ENCODE measurements at places on chromosomes 3 and 15. TPM values are rescaled to one million over a fixed set of nuclear protein-coding genes. Genes with fewer than 3 reads are reported as not detected.

Gene RTP1
- total RNA-seq: not detected

Gene LZTFL1
- 19.6 TPM for total RNA-seq

Gene MESP2
- total RNA-seq: 0.30 TPM

Gene GRAMD1C
- 2.1 TPM for total RNA-seq

Gene SEMA3G
- total RNA-seq: 0.09 TPM

Gene ATP2B2
- total RNA-seq: not detected

Gene OR5K3
- not detected for total RNA-seq

Gene MORC1
- not detected for total RNA-seq

Gene MEGF11
- not detected for total RNA-seq

Gene PDIA5
- 119 TPM for total RNA-seq

Gene VWA5B2
- total RNA-seq: not detected

Gene TRH
- not detected for total RNA-seq

Gene STAB1
- total RNA-seq: 1.1 TPM

Gene P3H2
- total RNA-seq: 24.8 TPM

Gene FAN1
- 27.4 TPM for total RNA-seq

Gene KCNMB3
- 1.5 TPM for total RNA-seq

Gene PLSCR4
- 9.3 TPM for total RNA-seq

Gene TRIM71
- not detected for total RNA-seq

Gene CHCHD6
- 14.0 TPM for total RNA-seq

Gene PLA1A
- 0.32 TPM for total RNA-seq

Gene PP2D1
- not detected for total RNA-seq

Gene CCDC54
- total RNA-seq: not detected

Gene AHSG
- total RNA-seq: under 0.01 TPM

Gene CFAP20DC
- total RNA-seq: 2.7 TPM

Gene CA12
- total RNA-seq: 98.9 TPM

Gene LSAMP
- total RNA-seq: 5.7 TPM

Gene ADAMTS17
- total RNA-seq: 0.37 TPM

Gene HAUS2
- 39.6 TPM for total RNA-seq

Gene SLC12A8
- 33.5 TPM for total RNA-seq

Gene TTC21A
- total RNA-seq: 3.5 TPM

Gene NRG4
- under 0.01 TPM for total RNA-seq

Gene HESX1
- total RNA-seq: not detected

Gene STRIT1
- not detected for total RNA-seq

Gene SYNPR
- not detected for total RNA-seq

Gene ATOSA
- 22.4 TPM for total RNA-seq

Gene DUOX2
- not detected for total RNA-seq

Gene CATSPER2
- 9.6 TPM for total RNA-seq

Data from smooth muscle cell of the umbilical artery (primary cell).